ENCODE measurements at places on chromosomes 2 and 18.

DNA sequence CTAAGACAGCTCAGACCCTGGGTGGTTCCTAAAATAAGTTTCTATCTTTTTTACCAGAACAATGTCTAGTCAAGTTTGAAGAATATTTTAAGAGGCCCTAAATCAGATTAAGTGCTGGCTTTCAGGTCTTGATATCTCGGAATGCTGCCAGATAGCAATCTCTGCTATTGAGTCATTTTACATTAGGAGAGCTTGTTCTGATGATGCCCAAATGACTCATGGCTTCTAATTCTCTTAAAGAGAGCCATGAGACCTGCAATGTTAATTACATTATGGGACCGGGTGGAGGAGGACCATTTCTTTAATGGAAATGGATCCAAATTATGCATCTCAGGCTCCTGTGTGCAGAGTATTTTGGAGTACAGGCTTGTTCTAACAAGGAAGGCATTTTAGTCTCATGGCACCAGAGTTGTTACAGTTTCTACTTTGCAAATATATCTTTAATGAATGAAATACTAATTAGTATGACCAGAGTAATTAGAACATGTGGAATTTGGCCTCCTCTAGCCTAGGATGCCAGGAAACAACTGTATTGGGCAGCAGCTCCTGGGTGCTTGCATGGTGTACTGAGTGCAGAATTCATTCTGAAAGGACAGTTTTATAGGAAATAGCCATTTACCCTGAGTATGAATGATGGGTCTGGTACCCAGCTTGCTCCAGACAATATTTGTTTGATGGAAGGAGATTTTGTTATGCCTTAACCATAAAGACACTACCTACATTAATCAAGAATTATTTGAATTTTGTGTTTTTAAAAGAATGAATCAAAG is 94.0 kb upstream of the SULT1C3 start:
- DNase-seq, result no peak

GRCh38 chr2:75200140-75201096 is 1.1 kb upstream of the TACR1 start:
- no peak for DNase-seq

DNA sequence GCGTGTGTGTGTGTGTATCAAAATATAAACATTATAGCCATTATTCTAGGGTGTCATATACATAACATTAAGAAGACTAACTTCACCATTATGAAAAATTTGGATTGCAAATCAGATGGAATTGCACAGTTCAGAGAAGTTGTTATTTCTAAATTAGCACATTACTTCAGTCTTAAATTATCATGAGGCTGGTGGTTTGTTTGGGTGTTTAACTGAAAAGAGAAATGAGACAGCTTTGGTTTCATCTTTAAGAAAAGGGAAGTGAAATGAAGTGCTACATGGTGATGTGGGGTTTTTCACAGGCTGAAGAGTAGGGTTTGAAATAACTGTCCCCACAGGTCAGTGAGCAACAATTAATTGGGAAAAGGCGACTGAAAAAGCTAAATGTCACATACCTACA is 161.2 kb upstream of the XIRP2 start:
- no peak for DNase-seq

DNA sequence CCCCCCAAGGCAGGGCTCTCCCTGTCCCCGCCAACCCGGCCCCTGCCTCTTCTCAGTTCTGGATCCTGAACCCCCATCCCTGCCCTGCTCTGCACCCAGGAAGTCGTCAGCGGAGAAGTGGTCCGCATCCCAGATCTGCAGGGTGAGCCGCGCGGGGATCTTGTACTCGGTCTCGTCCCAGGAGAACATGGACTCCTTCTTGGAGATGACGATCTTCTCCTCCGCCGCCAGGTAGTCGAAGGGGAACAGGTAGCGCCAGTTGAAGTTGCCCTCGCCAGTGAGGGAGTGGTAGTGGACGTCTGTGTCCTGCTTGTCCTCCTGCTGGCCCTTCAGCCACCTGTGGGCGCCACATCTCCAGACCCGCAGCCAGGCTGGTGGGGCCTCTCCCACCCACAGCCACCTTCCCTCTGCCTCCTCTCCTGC is 16.3 kb downstream of the OTOF start:
- no peak for DNase-seq

DNA sequence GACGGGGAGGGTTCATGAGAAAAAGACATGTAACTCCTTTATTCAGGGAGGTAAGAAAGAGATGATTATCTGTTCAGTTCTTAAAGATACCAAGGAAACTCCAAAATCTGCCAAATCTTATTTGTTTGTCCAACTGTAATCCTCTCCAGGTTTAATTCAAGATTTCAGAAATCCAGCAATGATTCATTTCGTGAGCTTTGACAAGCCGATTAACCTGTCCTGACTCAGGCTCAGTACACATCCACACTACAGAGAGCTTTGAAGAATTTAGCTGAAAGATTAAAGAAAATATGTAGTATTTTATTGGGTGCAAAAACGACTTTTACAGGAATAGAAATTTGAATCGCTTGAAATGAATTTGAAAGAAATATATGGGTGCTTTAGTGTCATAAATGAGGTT is 1.1 kb downstream of the SPAG16 start:
- no peak for DNase-seq

GRCh38 chr2:216110620-216111019 is 1.5 kb downstream of the XRCC5 start:
- DNase-seq, result no peak

- no peak for DNase-seq
Measured at GRCh38 chr2:55418512-55419232, 984 bp downstream of the CCDC88A start.

- no peak for DNase-seq
Measured at GRCh38 chr18:61333271-61333745, at the start of gene CDH20. TSS of gene CDH20 (plus strand) at chr18:61333430.

GRCh38 chr2:119249855-119250717 is 26.5 kb downstream of the STEAP3 start:
- no peak for DNase-seq

- DNase-seq, result no peak
Measured at GRCh38 chr2:21500401-21500945, 376.7 kb downstream of the TDRD15 start.

DNA sequence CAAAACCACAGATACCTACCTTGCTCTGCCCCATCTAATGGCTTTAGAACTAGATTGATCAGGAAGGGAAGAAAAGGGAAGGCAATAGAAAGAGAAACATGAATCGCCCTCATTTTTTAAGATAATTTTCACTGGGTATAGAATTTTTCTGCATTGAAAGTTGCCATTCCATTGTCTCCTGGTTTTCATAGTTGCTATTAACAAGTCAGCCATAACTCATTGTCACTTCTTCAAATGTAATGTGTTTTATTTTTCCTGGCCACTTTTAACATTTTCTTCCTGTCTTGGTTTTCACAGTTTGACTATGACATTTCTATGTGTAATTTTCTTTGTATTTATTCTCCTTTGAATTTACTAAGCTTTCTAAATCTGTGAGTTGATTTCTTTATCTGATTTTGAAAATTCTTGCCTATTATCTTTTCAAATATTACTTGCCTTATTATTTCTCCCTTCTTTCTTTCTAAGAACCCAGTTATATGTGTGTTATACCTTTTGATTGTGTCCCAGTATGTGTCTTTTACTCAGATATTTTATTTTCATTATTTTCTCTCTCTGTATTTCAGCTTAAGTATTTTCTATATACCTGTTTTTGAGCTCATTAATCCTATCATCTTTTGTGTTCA is 85.5 kb upstream of the GLI2 start:
- no peak for DNase-seq

DNA sequence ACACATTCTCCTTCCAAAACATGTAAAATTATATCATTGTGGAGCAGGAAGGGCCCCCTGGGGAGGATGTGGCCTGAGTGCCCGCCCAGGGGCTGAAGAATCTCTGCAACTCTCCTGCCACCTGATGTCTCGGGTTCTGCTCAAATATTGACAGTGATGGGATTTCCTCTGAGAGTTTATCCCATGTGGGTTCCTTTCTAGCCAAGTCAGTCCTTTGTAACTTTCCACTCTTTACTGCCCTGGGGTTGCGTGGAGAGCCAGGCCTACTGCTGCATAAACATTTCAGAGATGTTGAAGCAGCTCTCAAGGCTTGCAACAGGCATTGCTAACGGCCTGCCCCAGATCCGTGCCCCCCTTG is 4.0 kb upstream of the RAB17 start:
- DNase-seq, result no peak

DNA sequence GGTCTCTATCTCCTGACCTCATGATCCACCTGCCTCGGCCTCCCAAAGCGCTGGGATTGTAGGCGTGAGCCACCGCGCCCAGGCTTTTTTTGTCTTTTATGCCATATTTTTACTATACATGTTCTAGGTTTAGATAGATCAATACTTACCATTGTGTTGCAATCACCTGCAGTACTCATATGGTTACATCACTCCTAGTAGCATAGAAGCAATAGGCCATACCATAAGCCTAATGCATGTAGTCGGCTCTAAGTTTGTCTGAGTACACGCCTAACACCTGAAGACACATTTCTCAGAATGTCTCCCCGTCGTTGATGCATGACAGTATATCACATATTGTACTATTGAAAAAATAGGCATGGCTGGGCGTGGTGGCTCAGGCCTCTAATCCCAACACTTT is 27.1 kb upstream of the TGIF1 start:
- no peak for DNase-seq

DNA sequence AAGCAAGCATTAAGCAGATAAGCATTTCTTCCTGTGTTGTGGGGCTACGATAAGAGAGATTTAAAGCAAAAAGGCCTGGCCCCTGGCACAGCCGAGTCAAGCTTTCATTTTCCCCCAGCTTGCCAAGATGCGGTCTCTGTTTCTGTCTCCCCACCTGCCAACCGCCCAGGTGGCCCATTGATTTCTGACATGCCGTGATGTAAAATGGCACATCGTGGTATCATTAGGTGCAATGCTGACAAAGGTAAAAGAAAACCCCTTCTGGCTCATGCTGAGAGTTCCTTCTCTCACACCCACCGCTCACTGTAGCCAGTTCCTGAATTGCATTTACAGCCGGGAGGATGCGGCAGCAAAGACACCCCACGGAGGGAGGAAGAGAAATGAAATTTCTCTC is 62.8 kb downstream of the BOD1L2 start:
- DNase-seq, result no peak

DNA sequence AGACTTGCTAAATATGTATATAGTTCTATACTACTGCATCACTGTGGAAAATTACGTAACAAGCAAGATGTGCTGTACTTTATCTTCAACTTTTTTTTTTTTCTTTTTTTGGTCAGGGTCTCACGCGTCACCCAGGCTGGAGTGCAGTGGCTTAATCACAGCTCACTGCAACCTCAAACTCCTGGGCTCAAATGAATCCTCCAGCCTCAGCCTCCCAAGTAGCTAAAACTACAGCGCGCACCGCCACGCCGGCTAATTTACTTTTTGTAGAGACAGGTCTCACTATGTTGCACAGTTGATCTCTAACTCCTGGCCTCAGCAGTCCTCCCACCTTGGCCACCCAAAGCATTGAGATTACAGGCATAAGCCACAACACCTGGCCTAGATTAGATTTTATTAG is 68.0 kb downstream of the COX7A2L start:
- no peak for DNase-seq

- DNase-seq, result no peak
Measured at GRCh38 chr18:57447154-57447621, 12.0 kb downstream of the ONECUT2 start.

- no peak for DNase-seq
Measured at GRCh38 chr2:136055929-136056688, 61.8 kb downstream of the CXCR4 start.

GRCh38 chr2:60544954-60545560 is 8.4 kb downstream of the BCL11A start:
- no peak for DNase-seq

GRCh38 chr18:48324651-48325050 is 84.5 kb downstream of the ZBTB7C start:
- no peak for DNase-seq

DNA sequence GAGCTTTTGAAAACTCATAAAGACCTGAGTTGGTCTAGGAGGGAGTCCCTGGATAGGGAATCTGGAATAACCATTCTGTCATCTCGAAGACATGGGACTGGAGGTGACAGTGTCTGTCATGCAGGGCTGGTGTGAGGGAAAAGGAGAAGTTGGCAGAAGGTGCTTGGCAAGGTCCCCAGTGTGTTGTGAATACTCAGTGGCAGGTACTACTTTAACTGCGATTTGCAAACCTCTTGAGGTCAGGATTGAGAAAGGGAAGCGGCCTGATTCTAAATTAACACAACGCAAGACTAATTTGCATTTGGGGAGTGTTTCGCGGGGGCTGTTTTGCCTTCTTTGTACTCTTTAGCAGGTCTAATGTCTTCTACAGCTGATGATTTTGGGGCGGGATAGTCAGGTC is 77.0 kb upstream of the TMEM200C start:
- DNase-seq, result no peak

GRCh38 chr18:27549335-27550039 is 364.4 kb upstream of the CHST9 start:
- DNase-seq, result no peak

- DNase-seq, result no peak
Measured at GRCh38 chr2:3173031-3173430, 204.6 kb downstream of the EIPR1 start.

- no peak for DNase-seq
Measured at GRCh38 chr2:40400336-40400953, 51.4 kb downstream of the SLC8A1 start.

- no peak for DNase-seq
Measured at GRCh38 chr2:113113807-113114206, 13.6 kb upstream of the IL1RN start.

- no peak for DNase-seq
Measured at GRCh38 chr2:40364151-40364874, 87.6 kb downstream of the SLC8A1 start.

GRCh38 chr2:190533968-190534309 is 583 bp downstream of the NEMP2 start:
- DNase-seq, result peak; percentile 15

- no peak for DNase-seq
Measured at GRCh38 chr2:221569425-221569845, 2.7 kb downstream of the EPHA4 start.

DNA sequence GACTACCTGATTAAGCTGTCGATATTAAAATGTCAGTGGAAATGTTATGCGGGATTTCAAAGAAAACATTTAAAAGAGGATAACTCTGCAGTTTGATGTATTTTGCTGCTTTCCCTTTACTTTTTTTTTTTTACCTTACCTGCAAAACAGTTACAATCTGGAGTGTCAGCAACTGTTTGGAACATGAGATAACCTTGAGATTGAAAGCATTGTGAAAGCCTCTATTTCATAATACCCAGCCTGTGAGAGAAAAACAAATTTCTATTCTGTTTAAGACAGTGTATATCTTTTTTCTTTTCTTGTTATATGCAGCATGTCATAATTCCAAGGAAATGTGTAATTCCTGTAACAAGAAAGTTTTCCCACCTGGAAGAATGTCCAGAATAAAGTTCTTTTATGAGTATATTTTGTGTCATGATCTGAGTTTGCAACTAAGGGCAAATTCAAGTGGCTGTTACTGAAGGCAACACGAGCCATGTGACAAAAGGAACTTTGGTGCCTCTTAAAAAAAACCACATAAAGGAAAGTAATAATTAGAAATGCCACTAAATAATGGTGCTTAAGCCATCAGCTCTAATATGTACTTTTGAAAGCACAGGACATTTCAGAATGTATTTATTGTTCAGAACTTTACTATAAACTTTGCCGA is 297.0 kb upstream of the DSEL start:
- DNase-seq, result no peak

DNA sequence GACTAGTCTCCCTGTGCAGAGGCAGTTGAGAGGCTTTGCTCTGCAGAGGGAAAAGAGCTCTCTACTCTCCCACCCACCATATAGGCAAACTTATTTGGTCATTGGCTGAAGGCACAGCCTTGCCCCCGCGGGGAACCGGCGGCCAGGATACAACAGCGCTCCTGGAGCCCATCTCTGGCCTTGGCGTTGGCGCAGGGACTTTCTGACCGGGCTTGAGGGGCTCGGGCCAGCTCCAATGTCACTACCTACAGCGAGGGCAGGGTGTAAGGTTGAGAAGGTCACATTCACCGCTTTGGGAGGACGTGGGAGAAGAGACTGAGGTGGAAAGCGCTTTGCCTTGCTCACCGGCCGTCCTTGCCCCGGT is 2.2 kb downstream of the ONECUT2 start:
- DNase-seq, result no peak
